ENCODE measurements at places on chromosomes 16 and 17. TPM values are rescaled to one million over a fixed set of nuclear protein-coding genes. Genes with fewer than 3 reads are reported as not detected.

GRCh38 chr16:77282345-77282744, 83.1 kb downstream of the SYCE1L start:
- no peak for DNase-seq
- no peak overlapping the region for H3K27ac ChIP-seq
- H3K27me3 ChIP-seq, result no peaks in the 10 kb centered on the region
- no peak overlapping the region for H3K4me3 ChIP-seq
- H3K4me1 ChIP-seq, result no peaks in the 10 kb centered on the region

GRCh38 chr16:4089811-4090301, 26.4 kb downstream of the ADCY9 start:
- no peaks in the 10 kb centered on the region for H3K27me3 ChIP-seq
- peak overlapping the region; percentile 19 for H3K4me3 ChIP-seq
- no peaks in the 10 kb centered on the region for H3K36me3 ChIP-seq
- no peak for DNase-seq
- no peaks in the 10 kb centered on the region for H3K4me1 ChIP-seq

- no peak overlapping the region for H3K27ac ChIP-seq
- H3K27me3 ChIP-seq, result no peaks in the 10 kb centered on the region
- H3K4me1 ChIP-seq, result no peaks in the 10 kb centered on the region
- no peak for DNase-seq
- no peak overlapping the region for H3K4me3 ChIP-seq
Observed at GRCh38 chr16:62288990-62289629, 252.9 kb upstream of the CDH8 start.

DNA sequence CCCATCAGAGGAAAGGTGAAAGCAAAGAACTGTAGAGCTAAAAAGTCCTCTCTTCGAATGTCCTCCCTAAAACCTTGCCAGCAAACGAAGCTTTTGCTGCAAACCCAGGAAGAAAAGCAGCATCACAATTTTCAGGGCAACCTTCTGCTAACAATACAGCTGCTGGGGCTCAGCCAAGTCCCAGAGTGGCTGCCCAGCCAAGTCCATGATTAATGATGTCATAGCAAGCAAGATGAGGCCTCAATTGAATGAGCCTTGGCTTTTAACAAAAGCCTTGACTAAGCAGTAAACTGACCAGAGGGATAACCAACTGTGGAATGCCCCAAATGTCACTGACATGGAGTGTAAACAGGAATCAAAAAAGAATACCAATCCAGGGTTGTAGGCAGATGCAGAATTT, 342.7 kb downstream of the PMP22 start:
- H3K4me3 ChIP-seq, result no peak overlapping the region
- H3K4me1 ChIP-seq, result no peaks in the 10 kb centered on the region
- peaks cover 7% of the 10 kb centered on the region for H3K27me3 ChIP-seq
- no peak for DNase-seq
- no peaks in the 10 kb centered on the region for H3K36me3 ChIP-seq
- no peak overlapping the region for H3K27ac ChIP-seq

DNA sequence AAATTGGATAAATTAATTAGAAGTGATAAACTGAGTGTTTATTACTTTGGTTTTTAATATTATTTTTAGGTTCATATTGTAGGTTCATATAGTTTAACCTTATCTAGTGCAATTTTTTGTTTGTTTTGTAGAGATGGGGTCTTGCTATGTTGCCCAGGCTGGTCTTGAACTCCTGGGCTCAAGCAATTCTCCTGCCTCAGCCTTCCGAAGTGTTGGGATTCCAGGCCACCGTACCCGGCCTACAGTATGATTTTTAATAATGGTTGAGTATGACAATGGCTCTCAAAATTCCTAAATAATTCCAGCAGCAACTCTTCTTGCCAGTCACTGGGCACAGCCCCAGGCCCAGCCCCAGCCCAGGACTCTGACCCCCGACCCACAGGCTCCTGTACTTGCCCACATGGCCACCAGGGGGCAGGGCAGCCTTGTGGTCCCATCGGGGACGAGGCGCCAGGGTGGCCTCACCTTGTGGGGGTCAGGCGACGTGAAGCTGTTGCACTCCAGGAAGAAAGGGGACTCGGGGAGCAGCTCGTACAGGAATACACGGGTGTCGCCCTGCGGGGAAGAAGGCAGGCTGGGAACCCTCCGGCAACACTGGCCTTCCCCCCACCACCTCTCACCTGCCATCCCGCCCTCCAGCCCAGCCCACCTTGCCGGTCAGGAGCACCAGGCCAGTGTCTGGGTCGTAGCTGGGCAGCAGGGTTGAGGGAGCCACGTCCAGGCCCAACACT, 7.9 kb upstream of the PAM16 start:
- peaks cover 4% of the 10 kb centered on the region for H3K4me1 ChIP-seq
- H3K4me3 ChIP-seq, result no peak overlapping the region
- no peaks in the 10 kb centered on the region for H3K36me3 ChIP-seq
- H3K27me3 ChIP-seq, result no peaks in the 10 kb centered on the region

DNA sequence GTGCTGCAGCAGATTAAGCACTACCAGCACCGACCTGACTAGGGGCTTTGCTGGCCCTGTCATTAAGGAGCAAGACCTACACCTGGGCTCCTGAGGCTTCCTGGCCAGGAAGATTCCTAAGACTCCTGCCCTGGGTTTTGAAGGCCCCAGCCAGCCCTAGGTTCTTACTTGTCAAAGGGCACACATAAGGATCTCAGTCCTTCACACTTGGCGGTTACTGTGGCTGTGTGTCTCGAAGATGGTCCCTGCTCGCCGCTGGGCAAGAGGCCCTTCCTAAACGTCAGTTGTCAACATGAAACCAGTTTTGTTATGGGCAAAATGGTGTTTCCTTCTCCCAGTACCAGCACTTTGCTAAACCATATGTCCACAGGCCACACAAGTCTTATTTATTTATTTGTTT, 470.6 kb downstream of the TOX3 start:
- H3K4me1 ChIP-seq, result no peaks in the 10 kb centered on the region
- no peaks in the 10 kb centered on the region for H3K36me3 ChIP-seq
- DNase-seq, result no peak
- no peak overlapping the region for H3K4me3 ChIP-seq
- no peaks in the 10 kb centered on the region for H3K27me3 ChIP-seq

GRCh38 chr16:23544436-23544835, 12.7 kb downstream of the EARS2 start:
- no peak overlapping the region for H3K27ac ChIP-seq
- H3K27me3 ChIP-seq, result no peaks in the 10 kb centered on the region
- H3K4me3 ChIP-seq, result no peak overlapping the region
- peaks cover 35% of the 10 kb centered on the region for H3K36me3 ChIP-seq
- DNase-seq, result no peak
- no peaks in the 10 kb centered on the region for H3K4me1 ChIP-seq

ABCC11 gene
- not detected for total RNA-seq

NPIPB9 gene
- 7.5 TPM for total RNA-seq
